Activated CD4-positive, alpha-beta T cell treated with anti-CD3 and anti-CD28 coated beads, Interleukin-2, amount 50 U/mL, for 1 hour (primary cell): ENCODE measurements at places on chromosomes 16 and 17.

GRCh38 chr16:50991436-50991835, 159.6 kb downstream of the SALL1 start:
- no peak for DNase-seq

GRCh38 chr16:83724585-83724984, 83.2 kb upstream of the HSBP1 start:
- no peak for DNase-seq

GRCh38 chr16:66427871-66428681, 981 bp downstream of the BEAN1 start:
- DNase-seq: no peak

GRCh38 chr17:50790618-50791017, 23.3 kb upstream of the ANKRD40CL start:
- no peak for DNase-seq

GRCh38 chr17:75652934-75653549, 13.9 kb downstream of the RECQL5 start:
- no peak for DNase-seq

- DNase-seq: no peak
Observed at GRCh38 chr16:22312897-22313781, 15.9 kb downstream of the POLR3E start.

DNA sequence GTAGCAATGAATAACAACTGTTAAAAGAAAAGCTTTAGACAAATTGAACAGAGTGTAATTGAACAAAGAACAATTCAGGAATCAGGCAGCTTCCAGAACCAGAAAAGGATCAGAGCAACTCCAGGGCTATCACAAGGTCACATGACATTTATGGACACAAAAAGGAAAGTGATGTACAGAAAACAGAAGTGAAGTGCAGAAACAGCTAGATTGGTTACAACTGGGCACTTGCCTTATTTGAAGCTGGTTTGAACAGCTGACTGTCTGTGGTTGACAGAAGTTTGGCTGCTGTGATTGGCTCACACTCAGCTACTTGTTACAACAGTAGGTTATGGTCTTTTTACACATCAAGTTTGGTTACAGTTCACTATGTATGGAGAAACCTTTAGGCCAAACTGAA, 14.8 kb downstream of the EFCAB5 start:
- DNase-seq: no peak

DNA sequence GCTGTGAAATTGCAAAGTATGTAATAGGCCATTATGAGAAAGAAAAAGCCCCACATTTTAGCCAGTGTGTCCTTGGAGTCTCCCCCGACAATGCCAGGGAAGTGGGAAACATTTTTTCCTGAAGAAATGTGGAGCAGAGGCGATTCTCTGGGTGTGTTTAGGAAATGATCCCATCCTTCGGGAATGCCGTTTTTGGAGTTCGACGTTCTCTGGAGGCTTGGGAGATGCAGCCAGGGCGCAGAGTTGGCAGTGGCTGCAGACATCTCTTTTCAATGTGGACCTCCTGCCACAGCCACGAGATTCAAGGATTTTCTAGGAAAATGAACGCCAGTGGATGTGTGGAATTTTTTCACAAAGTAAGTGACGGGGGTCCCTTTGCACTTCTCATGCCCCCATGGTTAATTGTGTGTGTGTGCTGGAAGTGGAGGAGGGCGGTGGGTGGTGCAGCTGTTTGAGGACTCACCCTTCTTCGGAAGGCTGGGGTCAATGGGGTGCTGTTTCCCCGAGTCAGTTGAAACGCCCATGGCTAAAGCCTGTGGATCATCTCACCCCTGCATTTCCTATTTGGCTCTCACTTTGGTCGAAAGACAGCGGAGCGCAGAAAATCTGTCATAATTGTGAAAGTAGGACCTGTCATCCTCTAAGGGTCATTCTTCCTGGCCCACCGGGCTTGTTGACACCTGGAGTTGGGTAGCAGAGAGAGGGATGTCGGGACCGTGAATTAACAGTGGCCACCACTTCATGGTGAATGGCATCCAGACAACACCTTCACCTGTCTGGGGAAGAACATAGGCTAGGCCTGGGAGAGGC, 73.2 kb downstream of the CMIP start:
- DNase-seq: no peak

GRCh38 chr16:85370543-85370880, 242.6 kb upstream of the GSE1 start:
- DNase-seq: no peak

DNA sequence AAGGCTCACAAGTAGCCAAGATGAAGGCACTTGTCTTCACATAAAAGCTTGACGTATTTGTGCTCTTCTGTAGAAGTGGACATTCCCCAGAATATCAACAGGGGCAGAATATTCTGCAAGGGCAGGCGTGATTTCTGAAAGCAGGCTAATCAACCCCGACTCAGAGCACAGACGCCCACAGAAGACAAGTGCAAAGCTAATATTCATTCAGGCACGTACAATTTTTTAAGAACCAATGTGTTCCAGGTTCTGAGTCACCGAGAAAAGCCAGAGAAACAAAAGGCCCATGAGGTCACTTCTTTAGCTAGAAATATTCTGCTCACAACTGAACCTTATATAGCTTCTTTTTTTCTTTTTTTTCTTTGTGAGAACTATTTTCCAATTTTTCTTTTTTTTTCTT, 121.6 kb downstream of the DNAH9 start:
- DNase-seq: no peak

DNA sequence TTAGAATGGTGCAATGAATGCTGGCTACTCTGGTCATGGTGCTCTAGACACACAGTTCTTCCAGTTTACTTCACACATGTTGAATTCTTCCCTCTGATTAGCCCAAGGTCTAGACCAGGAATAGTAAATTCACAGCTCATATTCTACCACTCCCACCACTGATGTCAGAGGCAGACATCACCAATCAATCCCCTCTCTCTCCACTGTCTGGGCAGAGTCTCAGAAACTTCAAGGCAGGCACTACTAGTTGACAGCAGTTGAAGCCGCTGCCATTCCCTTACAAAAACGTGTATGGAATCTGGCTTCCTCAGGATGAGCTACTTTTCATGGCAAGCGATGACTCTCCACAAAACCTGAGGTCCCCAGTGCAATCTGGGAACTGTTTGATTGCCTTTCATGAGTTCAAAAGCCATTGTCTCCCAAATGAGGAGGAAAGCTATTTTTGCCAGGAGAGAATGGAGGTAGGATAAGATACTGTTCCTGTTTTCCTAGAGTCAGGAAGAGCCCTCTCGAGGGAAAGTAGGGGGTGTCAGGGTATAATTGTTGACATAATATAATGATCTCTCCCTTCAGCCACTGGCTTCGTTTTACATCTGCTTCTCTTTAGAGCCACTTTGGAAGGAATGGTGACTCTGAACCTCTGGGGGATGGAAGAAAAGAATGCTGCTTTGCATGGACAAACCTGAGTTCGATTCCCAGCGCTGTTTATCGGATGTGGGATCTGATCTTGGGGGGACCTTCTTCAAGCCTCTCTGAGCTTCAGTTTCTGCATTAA, 90.0 kb downstream of the FOXL1 start:
- DNase-seq: no peak

GRCh38 chr17:39429600-39429999, 21.5 kb downstream of the MED1 start:
- DNase-seq: no peak

DNA sequence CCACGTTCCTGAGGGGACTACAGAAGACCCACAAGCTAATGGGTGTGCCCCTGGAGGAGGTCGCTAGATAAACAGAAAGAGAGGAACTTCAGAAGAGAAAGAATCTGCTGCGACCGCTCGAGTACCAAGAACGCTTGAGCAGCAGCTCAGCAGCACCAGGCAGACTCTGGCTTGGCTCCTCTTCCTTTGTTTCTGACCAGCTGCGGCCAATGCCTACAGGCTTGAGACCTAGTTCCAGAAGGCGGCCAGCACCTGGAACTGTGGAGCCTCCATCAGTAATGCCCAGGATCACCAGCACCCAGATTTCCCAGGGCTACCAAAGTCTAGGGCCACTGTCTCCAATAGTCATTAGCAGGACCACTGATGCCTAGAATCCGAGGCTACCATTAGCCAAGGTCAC, 26.0 kb upstream of the GOSR2 start:
- DNase-seq: no peak

GRCh38 chr17:80212962-80213642, 7.0 kb downstream of the SGSH start:
- DNase-seq: no peak

DNA sequence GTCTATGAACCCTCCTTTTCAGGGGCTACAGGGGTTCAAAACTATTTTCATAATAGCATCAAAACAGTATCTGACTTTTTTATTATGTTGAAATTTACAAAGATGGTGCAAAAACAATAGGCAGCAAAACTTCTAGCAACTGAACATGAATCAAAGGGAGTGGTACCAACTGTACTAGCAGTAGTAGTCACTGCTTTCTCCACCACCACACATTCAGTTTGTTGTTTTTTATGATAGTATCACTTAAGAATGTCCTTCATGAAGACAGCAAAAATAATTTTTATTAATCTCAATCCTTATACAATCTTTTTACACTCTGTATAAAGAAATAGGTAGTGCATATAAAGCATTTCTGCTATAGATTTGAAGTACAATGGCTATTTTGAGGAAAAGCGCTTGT, 47.6 kb downstream of the MED13 start:
- DNase-seq: no peak
